ENCODE measurements at places on chromosomes 7 and 10.

- DNase-seq, result no peak
Observed at GRCh38 chr7:39686261-39686924, 63.0 kb downstream of the RALA start.

GRCh38 chr7:134431815-134432214, 27.1 kb downstream of the AKR1B1 start:
- DNase-seq, result no peak

- DNase-seq, result no peak
Observed at GRCh38 chr10:4696186-4696585, 129.8 kb upstream of the AKR1E2 start.

- no peak for DNase-seq
Observed at GRCh38 chr7:30862995-30863705, 48.5 kb upstream of the AQP1 start.

DNA sequence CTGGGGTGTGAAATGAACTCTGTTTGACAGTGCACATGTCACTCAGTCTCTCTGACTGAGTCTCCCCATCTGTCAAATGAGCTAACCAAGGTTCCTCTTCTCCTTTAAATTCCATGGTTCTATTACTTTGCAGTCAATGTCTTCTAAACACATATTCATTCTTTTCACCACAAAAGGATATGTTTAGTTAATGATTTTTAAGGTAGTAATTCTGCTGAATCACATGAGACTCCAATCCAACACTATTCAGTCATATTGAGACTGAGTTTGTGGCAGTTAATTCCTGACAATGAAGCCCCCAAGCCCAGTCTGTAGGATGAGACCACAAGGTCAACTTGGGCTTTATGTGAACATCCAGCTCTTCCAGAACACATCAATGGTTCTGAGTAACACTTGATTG, 85.3 kb downstream of the CALN1 start:
- no peak for DNase-seq

DNA sequence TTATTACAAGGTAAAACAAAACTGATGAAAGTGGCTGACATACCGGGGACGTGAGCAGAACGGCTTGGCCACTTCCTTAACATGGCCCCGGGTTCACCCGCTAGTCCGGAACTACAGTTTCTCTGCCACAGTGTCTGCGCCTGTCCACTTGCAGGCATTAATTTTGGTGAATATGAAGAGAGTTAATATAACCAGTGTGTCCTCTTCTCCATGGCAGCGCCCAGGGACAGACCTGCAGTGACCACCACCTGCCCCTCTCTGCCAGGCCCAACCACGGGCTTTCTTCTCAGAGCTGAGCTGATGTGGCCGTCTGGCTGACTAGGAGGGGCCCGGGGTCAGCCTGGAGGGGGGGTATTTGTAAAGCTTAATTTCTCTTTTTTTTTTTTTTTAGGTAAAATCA, 1.1 kb upstream of the NDUFB2 start:
- DNase-seq, result no peak

- DNase-seq, result no peak
Observed at GRCh38 chr10:23106331-23107072, 11.1 kb downstream of the MSRB2 start.
